Activated naive CD8-positive, alpha-beta T cell treated with anti-CD3 and anti-CD28 coated beads for 36 hours (primary cell): ENCODE measurements at places on chromosomes 5 and 9. TPM values are rescaled to one million over a fixed set of nuclear protein-coding genes. Genes with fewer than 3 reads are reported as not detected.

GRCh38 chr5:141349917-141350619, at the start of gene PCDHGB1:
TSS of gene PCDHGB1 (plus strand) at chr5:141350099. CDS start at chr5:141350261, 162 bp downstream.
- no peak for DNase-seq

- no peak for DNase-seq
Observed at GRCh38 chr9:108156270-108156998, 666.9 kb upstream of the KLF4 start.

- DNase-seq, result no peak
Observed at GRCh38 chr5:91420879-91421278, 37.8 kb upstream of the ARRDC3 start.

The TSSK1B gene
- total RNA-seq, result not detected

The SEMA6A gene
- not detected for total RNA-seq

DNA sequence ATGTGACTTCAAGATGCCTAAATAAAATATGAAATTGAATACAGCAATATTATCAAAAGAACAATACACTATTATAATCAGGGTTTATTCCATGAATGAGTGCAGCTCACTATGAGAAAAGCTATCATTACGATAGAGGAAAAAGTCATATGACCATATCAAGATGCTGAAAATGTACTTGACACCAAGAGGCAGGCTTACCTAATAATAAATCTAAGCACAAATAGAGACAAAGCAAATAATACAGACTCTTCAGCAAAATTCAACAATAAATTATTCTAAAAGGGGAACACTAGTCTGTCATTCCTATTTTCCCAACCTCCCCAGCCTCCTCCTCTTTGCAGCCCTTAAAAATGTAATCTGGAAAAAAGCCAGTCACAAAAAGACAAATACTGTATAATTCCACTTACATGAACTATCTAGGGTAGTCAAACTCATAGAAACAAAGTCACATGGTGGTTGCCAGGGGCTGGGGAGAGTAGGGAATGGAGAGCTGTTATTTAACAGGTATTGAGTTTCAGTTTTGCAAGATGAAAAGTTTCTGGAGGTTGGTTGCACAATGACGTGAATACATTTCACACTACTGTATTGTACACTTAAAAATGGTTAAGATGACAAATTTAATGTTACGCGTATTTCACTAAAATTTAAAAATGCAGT, 148.4 kb downstream of the NFIB start:
- DNase-seq, result no peak

- no peak for DNase-seq
Observed at GRCh38 chr5:175115831-175116230, 328.2 kb downstream of the DRD1 start.

GRCh38 chr5:129601576-129601975, 141.5 kb downstream of the ADAMTS19 start:
- DNase-seq, result no peak

GRCh38 chr5:149834246-149834855, 104.2 kb downstream of the PPARGC1B start:
- peak; percentile 27 for DNase-seq

- DNase-seq, result peak; percentile 78
Observed at GRCh38 chr9:137406876-137407589, 15.9 kb downstream of the EXD3 start.

- no peak for DNase-seq
Observed at GRCh38 chr9:108416324-108416723, 439.5 kb downstream of the ACTL7B start.

The ENC1 gene
- 0.60 TPM for total RNA-seq

GRCh38 chr5:148842161-148842560, 15.8 kb downstream of the ADRB2 start:
- no peak for DNase-seq

GRCh38 chr5:146068977-146069779, 36.2 kb downstream of the PLAC8L1 start:
- no peak for DNase-seq

The SMIM27 gene
- 13.3 TPM for total RNA-seq

DNA sequence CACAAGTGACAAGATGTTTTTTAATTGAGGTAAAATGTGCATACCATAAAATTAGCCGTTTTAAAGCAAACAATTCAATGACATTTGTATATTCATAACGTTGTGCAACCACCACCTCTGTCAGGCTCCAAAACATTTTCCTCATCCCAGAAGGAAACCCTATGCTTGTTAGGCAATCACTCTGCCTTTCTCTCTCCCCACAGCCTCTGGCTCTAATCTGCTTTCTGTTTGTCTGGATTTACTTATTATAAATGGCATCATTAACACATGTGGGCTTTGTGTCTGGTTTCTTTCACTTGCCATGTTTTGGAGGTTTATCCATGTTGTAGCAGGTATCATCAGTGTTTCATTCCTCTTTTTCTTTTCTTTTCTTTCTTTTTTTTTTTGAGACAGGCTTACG, 1.4 kb upstream of the N4BP3 start:
- no peak for DNase-seq

- DNase-seq, result no peak
Observed at GRCh38 chr5:39214912-39215709, 4.3 kb downstream of the FYB1 start.

The SPINK4 gene
- not detected for total RNA-seq

The C9orf50 gene
- not detected for total RNA-seq

The FRRS1L gene
- not detected for total RNA-seq

GRCh38 chr9:69582018-69582417, 90.2 kb downstream of the APBA1 start:
- DNase-seq, result no peak

The THBS4 gene
- total RNA-seq, result 0.41 TPM

GRCh38 chr5:14507156-14507941, 74.2 kb upstream of the OTULINL start:
- no peak for DNase-seq

The FAM78A gene
- total RNA-seq, result 36.1 TPM

The MACIR gene
- 7.9 TPM for total RNA-seq

GRCh38 chr5:3354606-3355005, 241.0 kb upstream of the IRX1 start:
- no peak for DNase-seq

GRCh38 chr9:105359892-105360291, 87.9 kb upstream of the FSD1L start:
- peak; percentile 67 for DNase-seq

The RETREG1 gene
- total RNA-seq, result 27.3 TPM

DNA sequence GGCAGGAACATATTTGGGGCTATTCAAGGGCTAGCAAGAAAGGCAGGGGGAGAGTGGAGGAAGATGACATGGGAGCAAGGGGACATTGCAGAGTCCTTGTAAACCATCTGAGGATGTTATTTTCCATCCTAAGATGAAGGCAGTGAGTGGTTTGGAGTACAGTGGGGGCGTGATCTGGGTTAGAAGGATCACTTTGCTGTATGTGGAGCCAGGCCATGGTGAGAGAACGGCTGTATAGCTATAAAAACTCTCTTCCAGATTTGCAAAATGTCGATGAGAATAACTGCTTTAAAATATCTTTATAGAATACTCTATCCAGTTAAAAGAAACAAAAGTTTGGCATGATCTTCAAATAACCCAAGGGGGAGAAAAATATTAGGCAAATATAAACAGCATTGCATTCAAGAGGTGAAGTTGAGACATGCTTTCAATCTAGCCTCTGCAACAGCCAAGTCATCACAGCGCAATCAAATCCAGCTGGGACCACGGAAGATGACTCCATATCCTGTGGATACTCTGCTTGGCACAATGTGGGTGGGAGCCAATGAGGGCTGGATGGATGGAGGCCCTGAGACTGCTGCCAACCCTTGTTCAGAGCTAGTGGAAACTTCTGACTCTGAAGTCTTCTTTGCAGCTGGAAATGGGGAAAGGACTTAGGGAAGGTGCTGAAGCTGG, 111.5 kb upstream of the BASP1 start:
- no peak for DNase-seq

DNA sequence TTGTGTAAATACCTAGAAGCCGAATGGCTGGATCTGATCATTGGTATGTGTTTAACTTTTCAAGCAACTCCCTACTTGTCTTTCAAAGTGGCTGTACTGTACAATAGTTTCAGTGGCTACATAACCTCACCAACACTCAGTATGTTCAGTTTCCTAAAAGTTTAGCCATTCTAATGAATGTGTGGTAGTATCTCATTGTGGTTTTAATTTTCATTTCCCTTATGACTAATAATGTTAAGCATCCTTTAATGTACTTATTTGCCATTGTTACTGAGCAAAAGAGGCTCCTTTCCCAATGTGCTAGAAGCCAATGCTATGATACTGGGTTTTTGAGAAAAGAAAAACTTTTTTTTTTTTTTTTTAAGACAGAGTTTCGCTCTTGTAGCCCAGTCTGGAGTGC, 27.8 kb upstream of the ALDOB start:
- DNase-seq, result no peak

The DMRT3 gene
- total RNA-seq, result not detected

The INSYN2B gene
- total RNA-seq, result not detected

GRCh38 chr9:2116073-2116472, 100.9 kb downstream of the SMARCA2 start:
- no peak for DNase-seq

GRCh38 chr5:58275516-58275915, 184.4 kb downstream of the PLK2 start:
- DNase-seq, result no peak

The GLRA1 gene
- total RNA-seq, result not detected

GRCh38 chr5:73232266-73233041, 59.5 kb downstream of the TMEM174 start:
- peak; percentile 9 for DNase-seq

- no peak for DNase-seq
Observed at GRCh38 chr9:89444925-89445765, 52.8 kb downstream of the SEMA4D start.

DNA sequence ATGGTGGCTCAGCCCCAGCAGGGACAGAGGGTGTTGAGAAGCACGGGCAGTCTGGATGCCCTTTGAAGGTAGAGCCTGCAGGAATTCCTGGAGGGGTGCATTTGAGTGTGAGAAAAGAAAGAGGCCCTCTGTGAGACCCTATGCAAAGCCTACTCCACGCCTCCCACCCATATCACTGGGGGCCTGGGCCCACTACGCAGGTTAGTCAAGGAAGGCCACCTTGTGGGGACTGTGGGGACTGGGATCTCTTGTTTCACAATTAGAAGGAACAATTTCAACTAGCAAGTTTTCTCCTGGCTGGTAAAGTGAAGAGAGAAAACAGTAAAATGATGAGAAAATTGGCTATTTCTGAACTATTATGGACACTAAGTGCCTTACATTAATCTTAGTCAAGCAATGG, 486.2 kb upstream of the DAP start:
- no peak for DNase-seq

The PRUNE2 gene
- total RNA-seq, result 0.35 TPM

The BARHL1 gene
- total RNA-seq, result not detected

- DNase-seq, result peak; percentile 3
Observed at GRCh38 chr5:82641331-82642003, 363.3 kb upstream of the RPS23 start.

The PLAC8L1 gene
- not detected for total RNA-seq

DNA sequence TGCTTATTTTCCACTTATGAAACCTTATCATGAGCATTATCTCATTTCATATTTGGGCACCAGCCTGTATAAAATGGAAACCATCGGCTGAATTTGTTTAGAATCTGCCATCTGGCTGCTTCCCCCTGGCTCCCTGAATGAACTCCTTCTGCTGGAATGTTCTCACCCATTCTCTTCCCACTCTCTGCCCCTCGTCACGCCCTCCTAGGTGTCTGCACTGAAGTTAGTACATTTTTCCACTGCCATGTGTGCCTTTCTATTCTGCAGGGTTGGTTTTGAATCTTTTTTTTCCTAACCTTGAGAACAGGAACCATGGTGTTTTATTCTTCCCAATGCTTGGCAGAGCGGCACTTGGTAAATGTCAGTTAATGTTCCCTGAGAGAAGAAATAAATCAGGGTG, 359.7 kb downstream of the MLLT3 start:
- DNase-seq, result no peak

DNA sequence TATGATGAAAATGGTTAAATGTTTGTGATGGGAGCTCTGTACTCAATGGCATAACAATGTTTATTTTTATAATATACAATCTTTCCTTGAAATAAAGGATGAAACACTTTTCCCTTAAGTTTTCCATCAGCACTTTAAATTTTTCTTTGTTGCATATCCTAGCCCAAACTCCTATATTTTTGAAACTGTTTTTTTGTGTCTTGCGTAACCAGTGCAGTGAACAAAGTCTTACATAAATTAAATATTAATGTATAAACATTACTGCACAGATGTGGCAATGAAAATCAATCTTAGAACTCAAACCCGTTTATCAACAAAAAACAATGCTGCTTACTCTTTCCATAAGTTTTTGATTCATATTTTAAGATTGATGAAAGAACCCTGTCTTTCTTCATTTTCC, 34.1 kb upstream of the IL31RA start:
- DNase-seq, result no peak

DNA sequence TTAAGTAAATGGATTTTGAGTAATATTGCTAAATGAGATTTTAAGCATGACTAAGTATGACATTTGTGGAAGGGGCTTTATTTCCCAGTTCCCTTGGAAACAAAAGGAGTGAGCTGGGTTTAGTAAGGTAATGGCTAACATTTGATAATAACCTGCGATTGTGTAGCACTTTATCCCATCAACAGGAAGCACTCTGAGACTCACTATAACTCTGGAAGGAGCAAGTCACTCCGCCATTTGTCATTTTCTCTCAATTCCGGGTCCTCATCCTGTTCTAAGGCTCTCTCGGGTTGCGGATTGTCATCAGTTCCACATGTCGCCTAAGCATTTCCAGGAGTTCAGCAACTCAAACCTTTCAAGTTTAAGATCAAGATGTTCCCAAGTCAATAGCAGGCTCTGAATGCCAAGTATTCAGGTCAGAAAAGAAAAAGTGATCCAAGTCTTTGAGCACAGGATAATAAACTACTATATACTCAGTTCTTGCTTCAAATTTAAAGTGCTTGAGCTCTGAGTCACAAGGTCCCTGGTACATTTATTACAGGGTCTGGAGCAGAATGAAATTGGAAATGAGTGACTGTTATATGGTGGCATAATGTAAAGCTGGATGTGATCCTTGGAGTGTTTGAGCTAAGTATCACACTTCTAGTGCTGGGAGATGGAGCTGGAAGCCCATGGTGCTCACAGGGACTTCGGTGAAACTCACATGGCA, 39.3 kb downstream of the CAPSL start:
- no peak for DNase-seq

- no peak for DNase-seq
Observed at GRCh38 chr9:115891929-115892328, 261.7 kb upstream of the PAPPA start.

DNA sequence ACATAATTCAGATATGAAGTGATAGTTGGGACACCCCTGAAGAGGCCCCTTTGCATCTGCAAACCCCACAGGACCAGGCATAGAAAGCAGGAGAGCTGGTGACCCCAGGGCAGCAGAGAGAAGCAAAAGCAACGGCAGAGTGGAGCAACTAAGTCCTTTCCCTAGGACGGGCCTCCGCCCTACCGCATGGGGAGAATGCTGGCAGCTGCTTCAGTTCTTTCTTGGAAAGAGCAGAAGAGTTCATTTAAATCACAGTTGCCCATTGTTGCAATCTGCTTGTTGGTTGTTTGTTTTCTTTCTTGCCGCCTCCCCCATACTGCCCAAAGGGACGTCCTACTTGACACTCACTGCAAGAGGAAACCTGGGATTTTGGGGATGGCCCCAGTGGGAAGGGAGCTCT, 126.2 kb downstream of the ADAMTS16 start:
- no peak for DNase-seq

GRCh38 chr9:87567001-87567400, 69.3 kb downstream of the DAPK1 start:
- DNase-seq, result no peak

The SARDH gene
- 2.3 TPM for total RNA-seq

The LRRC19 gene
- not detected for total RNA-seq

The SAPCD2 gene
- total RNA-seq, result 15.2 TPM
